ENCODE measurements at places on chromosomes 1 and 21.

DNA sequence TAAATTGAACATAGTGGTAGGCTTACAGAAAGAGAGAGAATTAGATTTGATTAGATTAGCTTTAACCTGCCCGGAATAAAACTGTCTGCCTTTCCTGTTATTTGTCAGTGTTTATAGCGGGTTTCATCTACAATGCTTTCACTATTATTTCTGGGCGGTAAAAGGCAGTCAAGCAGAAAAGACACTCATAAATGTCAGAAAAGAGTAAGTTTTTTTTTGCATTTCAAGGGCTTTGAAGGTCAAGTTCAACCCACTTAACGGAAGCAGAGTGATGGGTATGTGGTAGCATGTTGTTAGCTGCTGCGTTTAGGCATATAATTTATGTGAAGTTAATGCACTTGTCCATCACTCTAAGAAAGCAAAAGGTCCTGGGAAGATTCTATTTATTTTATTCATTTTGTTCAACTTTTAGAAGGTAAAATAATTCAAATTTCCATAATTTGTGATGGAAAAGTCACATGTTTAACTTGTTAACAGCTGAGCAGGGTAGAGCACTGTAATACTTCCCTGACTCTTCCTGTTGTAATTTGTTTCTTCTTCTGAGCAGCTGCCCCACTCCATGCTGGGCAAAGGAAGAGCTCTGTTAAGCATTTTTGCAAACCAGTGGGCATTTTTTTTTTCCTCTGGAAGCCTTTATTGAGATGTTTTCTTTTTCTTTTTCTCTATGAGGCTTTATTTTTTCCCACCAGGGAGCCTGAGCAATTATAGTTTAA is 220.1 kb downstream of the ST6GALNAC3 start:
- no peak for DNase-seq

- no peak for DNase-seq
These were observed 31.7 kb downstream of the LAMB3 start for GRCh38 chr1:209620487-209620884.

- no peak for DNase-seq
These were observed 90.1 kb upstream of the IRF2BP2 start for GRCh38 chr1:234699795-234700665.

DNA sequence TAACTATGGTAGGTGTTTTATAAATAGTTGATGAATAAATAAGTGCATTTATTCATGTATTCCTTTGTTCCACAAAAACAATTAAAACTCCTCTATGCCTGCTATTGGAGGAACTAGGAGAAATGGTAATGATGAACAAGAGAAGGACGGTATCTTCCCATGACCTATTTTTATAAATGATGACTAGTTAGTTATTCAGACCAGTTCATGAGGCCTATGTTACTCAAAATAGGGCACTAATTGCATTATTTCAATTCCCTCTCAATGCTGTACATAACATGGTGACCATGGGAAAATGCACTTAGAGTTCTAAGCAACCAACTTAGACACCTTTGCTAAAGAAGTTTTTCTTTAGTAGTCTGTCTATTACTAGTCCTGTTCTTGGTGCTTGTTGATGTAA is 53.1 kb downstream of the XCL1 start:
- no peak for DNase-seq

- no peak for DNase-seq
These were observed 20.6 kb downstream of the RERE start for GRCh38 chr1:8796812-8797211.

- no peak for DNase-seq
These were observed 10.5 kb upstream of the TARS2 start for GRCh38 chr1:150476754-150477153.

GRCh38 chr1:59502009-59502691 is 205.3 kb downstream of the FGGY start:
- DNase-seq = no peak

- no peak for DNase-seq
These were observed 7.7 kb upstream of the PTGFRN start for GRCh38 chr1:116902027-116902426.

DNA sequence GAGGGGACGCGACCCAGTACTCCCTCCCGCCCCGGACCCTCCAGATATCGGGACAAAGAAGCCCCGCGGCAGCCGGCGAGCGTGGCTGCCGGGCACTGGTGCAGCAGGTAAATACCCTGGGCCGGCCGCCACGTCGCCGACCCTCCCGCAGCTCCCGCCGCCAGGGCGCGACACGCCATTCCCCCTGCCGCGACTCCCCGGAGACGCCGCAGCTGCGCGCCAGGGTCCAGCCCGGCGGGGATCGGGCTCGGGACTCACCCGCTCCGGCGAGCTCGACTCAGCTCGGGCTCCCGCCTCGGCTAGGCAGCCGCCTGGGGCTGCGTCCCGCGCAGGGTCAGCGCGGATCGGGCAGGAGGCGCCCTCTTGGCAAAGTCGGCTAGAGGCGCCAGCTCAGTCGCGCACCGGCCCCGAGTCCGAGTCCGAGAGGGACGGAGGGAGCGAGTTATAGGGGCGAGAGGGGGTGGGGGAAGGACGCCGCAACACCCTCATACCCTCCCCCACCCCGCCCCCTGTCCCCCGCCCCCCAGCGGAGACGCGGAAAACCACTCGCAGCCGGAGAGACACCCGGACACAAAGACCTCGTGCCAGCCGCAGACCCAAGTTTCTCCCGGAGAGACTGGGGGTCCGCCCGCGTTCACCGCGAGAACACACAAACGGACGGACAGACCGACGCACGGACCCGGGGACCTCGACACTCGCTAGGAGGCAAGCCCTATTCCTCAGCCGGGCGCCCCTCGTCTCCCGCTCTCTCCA is 985 bp downstream of the SYT6 start:
- peak; percentile 77 for DNase-seq

DNA sequence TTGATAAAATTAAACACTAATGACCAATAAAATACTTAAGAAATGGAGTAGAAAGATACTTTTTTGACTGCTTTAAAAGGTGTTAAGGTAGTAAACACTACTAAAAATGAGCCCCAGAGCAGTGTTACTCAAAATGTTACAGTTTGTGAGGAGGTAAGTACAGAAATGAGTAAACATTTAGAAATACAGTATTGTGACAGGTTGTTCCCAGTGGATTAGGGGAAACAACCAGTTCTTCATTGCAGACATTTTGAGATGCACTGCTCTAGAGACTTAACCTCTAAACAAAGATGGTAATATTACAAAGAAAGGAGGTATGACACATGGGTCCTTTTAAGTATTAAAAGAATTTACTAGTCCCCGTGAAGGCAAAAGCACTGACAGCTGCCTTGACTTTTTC is 12.7 kb downstream of the DHX9 start:
- DNase-seq = no peak

- peak; percentile 15 for DNase-seq
These were observed 299.2 kb downstream of the GPATCH2 start for GRCh38 chr1:217331698-217332097.

- peak; percentile 94 for DNase-seq
These were observed 54.4 kb upstream of the BCL10 start for GRCh38 chr1:85330711-85331290.

- no peak for DNase-seq
These were observed 40.5 kb downstream of the AK5 start for GRCh38 chr1:77322061-77322900.

DNA sequence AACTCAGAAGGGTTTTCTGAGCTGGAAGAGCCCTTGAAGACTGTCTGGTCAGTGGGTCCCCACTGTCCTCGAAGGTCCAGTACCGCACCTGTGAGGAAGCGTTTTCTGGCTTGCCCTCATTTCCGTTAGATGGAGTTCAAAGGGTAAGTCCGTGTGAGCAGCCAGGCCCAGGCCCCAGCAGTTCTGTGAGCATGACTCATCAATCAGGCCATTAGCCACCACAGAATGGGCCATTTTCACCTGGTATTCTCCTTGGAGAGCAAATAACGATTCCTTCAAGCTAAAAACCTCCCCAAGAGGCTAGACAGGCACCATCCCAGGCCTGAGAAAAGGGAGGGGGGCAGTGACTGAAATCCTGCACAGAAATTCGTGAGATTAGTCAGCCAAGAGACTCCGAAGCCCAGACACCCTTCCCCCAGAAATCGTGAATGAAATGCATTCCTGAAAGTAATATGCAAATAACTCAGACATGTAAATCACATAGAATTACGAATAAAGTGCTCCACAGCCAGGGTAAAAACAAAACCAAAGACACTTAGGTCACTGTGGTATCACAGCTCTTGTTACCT is 66.0 kb downstream of the BCAR3 start:
- no peak for DNase-seq

DNA sequence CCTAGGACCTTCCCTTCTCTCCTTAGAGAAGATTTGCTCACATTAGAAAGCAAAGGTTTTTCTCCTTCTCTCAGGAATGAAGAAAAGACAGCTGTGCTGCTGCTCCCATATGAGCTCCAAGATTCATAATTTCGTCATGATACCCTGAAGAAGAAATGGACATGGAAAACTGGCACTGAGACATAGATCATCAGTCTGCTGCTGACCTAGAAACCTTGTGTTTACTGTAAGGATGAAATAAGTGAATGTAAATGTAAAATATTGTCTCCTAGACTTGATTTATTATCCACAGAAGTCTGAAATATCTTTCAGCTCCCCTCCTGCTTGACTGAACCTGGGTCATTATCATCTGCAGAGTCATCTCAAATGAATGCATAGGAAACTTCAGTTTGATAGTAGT is 77.9 kb downstream of the ZC3H11B start:
- DNase-seq = no peak

- DNase-seq = no peak
These were observed 5.2 kb downstream of the DEGS1 start for GRCh38 chr1:224188286-224188685.

GRCh38 chr1:153796786-153797659 is 21.8 kb downstream of the SLC27A3 start:
- peak; percentile 63 for DNase-seq

Measured in lung (tissue), 17 donors.